ENCODE measurements at places on chromosomes 1 and 21. TPM values are rescaled to one million over a fixed set of nuclear protein-coding genes. Genes with fewer than 3 reads are reported as not detected.

CD34 gene
- 62.4 TPM for total RNA-seq

TMEM269 gene
- total RNA-seq, result not detected

SARS1 gene
- total RNA-seq, result 178 TPM

HTR6 gene
- total RNA-seq, result not detected

Data from dermis blood vessel endothelial cell (primary cell).